Activated T-helper 1 cell treated with anti-CD3 and anti-CD28 coated beads, Interleukin-2, amount 50 U/mL, for 16 hours (primary cell): ENCODE measurements at places on chromosomes 11 and 22.
A peak's percentile ranks its signal among the peaks of the same experiment; 100 is the strongest.

- DNase-seq = peak; percentile 34
Measured at GRCh38 chr11:96012086-96012824, 88.3 kb upstream of the MTMR2 start.

DNA sequence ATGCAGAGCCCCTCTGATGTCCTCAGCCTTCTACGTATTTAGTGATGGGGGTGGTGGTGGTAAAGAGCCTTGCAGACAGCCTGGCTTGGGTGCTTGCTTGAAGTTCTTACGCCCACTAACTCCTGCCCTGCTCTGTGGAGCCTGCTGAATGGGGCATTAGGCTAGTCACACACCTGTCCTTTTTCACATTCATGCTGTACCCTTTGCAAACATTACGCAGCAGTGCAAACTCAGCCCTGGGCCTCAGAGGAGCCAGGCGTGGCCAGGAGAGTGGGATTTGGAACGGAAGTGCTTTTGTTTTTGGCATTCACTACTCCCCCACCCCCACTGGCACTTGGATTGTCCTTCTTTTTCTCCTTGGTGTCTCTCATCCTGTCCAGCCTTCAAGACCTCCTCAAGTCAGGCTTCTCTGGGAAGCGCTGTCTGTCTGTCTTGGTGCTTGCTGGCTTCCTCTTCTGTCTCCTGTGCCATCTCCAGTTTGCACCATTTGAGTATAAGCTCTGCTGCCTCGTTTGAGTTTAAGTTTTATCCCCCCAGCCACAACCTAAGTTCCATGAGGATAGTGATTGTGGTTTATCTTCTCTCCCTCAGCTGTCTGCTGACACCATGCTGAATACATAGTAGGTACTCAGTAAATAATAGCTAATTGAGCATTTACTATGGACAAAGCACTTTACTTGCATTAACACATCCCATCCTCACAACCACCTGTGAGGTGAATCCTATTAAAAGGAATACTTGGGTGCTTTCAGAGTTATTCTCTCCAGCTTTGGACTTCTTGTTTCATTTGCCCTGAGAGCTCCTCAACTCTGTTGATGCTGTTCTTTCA lies 26.7 kb downstream of the ZBTB16 start:
- DNase-seq = no peak

DNA sequence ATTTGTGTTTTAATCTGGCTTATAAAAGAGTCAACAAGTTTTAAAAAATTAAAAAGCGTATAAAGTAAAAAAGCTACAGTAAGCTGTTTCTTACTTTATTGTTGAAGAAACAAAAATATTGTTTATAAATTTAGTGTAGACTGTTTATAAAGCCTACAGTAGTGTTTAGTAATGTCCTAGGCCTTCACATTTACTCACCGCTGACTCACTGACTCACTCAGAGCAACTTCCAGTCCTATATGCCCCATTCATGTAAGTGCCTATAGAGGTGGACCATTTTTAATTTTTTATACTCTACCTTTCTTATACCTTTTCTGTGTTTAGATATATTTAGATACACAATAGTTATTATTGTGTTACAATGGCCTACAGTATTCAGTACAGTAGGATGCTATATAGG lies 12.2 kb downstream of the MPPED2 start:
- no peak for DNase-seq

- DNase-seq = no peak
Measured at GRCh38 chr22:25120761-25121212, 78.9 kb upstream of the CRYBB3 start.

- no peak for DNase-seq
Measured at GRCh38 chr11:34208266-34209135, 103.1 kb downstream of the NAT10 start.

DNA sequence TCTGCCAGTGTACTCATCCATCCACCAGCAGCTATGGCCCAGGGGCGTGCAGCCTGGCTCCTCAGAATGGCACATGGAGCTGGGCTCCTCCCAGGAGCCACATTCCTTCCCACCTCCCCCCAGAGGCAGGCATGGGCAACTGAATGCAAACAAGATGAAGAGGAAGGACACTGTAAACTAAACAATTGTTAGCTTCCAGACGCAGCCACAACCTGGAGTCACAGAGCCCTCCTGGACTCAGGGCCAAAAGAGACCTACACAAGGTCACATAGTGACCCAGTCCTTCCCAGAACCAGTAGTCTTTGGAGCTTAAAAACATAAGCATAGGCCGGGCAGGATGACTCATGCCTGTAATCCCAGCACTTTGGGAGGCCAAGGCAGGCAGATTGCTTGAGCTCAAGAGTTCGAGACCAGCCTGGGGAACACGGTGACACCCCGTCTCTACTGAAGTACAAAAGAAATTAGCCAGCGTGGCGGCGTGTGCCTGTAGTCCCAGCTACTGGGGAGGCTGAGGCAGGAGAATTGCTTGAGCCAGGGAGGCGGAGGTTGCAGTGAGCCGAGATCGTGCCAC lies 30.7 kb upstream of the CLDN5 start:
- DNase-seq = no peak

DNA sequence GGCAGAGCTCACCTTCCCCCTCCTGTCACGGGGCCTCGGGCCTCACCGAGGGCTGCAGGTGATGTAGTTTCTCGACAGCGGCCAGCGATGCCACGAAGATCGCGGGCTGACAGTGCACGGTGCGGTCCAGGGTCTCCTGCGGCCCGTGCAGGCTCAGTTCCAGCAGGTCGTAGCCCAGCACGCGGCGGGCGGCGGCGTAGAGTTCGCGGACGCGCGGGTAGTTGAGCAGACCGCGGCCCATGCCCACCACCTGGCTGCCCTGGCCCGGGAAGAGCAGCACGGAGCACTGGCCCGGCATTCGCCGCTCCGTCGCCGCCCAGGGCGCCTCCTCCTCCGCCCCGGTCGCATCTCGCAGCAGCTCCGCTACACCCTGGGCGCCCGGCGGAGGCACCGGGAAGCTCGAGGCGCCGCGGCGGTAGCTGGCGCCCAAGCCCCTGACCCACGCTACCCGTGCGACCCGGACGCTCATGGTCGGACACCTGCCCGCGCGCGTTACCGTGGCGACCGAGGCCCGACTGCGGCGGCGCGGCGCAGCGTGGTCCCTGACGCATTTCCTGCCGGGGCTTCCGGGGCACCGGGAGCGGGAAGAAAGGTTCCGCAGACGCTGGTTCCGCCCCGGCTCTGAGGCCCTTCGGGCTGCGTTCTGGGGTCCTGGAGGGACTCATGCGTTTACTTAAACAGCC lies at the start of gene MCAT:
Gene MCAT, minus strand, starts transcription at position 519 of the 683 bp plus-strand sequence. Its CDS starts 50 bp downstream, at position 469.
- DNase-seq = peak; percentile 71

DNA sequence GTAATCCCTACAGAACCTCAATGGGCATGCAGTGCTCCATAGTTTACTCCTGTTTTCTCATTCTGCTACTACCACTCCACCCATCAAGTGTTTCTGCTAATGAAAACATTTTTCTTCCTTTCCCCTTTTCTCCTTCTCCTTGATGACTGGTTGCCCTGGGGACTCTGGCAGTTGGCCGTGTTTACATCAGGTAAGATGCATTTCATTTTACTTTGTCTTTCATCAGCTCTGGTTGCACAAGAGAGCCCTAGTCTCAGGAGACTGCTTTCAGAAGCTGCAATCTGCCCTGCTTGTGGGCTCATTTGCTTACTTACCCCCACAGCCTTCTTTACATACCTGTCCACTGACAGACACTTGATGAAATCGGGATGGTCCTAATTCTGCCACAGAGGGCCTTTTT lies 19.6 kb upstream of the LIMK2 start:
- no peak for DNase-seq

DNA sequence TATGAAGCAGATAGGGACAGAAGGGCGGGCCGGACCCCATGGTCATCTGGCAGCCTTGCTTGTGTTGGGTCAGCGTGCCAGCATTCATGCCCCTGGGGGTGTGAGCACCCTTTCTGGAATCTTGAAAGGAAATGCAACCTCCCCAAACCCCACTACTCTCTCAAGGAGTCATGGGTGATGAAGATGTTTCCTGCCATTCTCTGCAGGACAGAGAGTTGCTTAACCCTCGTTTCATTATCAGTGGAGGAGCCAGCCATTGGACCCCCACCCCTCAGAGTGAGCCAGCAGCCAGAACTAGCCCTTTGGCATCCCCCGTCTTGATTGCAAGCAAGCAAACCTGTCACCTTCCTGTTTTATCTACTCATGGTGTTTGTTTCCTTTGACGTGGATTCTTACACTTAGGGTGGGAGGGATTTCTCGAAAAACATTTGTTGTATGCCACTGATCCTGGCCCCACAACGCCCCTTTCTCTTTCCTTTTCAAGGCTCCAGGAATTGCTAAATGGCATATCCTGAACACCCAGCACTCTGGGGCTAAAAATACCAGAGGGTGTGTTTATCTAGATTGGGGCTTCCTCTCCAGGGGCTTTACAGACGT lies 258.3 kb downstream of the ETS1 start:
- DNase-seq = no peak

DNA sequence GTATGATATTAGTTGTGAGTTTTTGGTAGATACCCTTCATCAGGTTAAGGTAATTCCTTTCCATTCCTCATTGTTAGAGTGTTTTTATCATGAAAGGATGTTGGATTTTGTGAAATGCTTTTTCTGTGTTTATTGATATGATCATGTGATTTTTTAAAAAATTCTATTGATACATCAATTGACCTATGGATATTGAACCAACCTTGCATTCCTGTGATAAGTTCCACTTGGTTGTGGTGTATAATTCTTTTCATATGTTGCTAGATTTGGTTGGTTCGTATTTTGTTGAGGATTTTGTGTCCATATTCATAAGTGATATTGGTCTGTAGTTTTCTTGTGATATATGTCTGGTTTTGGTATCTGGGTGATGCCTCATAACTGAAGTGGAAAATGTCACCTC lies 6.7 kb downstream of the ANKRD13D start:
- DNase-seq = no peak

DNA sequence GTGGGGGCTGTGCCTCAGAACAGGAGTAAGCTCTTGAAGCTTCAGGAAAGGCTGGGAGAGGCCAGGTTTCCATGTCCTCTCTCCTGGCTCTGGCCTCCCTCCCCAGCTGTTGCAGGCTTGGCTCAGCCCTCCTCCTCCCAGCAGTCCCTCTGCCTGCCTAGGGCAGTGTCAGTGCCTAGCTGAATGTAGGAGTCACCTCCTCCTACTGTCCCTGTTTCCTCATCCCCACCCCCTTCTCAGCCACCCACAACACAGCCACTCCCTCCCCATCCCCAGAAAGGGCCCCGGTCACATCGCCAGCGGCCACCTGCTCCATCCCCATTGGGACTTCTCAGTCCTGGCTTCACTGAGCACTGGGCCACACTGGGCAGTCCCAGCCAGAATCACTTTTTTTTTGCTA lies 2.9 kb upstream of the FBLN1 start:
- no peak for DNase-seq

DNA sequence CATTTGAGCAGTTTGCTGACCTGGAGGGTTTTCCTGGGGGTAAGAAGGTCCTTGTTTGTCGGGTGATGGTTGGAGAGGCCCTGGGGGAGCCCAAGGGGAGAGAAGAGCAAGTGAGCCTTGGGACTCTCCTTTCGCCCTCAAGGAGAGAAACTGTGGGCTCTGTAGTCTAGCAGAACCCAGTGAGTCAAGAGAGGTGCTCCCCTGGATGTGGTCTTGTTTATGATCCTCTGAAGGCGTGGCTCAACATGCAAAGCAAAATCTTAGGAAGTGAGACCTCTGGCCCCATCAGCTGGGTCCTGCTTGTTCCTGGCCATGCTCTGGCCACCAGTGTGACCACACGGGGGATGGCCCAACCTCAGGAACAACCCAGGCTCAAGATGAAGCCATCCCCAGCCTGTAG lies 66.5 kb upstream of the ALX4 start:
- DNase-seq = no peak

DNA sequence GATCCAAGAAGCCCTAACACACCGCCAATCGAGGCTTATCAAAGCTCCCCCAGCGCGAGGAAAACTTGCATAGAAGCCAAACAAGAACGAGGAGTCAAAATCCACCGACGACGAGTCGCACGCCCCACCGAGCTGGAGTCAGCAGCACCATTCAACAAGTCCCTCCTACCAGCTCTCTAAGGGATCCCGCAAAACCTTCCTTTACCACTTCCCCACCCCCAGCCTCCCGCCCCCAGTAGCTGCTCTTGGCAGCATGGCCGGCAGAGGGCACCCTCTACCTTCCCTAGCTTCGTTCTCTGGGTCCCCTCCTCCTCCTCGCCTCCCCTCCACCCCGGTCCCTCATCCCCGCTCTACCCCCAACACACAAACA lies 1.4 kb downstream of the BDNF start:
- DNase-seq = peak; percentile 17

GRCh38 chr11:70763606-70764005 lies 365.3 kb downstream of the CTTN start:
- DNase-seq = no peak

GRCh38 chr11:82733444-82734119 lies at the start of gene FAM181B:
TSS of gene FAM181B (minus strand) at chr11:82733864. CDS start at chr11:82733729, 135 bp downstream.
- no peak for DNase-seq

DNA sequence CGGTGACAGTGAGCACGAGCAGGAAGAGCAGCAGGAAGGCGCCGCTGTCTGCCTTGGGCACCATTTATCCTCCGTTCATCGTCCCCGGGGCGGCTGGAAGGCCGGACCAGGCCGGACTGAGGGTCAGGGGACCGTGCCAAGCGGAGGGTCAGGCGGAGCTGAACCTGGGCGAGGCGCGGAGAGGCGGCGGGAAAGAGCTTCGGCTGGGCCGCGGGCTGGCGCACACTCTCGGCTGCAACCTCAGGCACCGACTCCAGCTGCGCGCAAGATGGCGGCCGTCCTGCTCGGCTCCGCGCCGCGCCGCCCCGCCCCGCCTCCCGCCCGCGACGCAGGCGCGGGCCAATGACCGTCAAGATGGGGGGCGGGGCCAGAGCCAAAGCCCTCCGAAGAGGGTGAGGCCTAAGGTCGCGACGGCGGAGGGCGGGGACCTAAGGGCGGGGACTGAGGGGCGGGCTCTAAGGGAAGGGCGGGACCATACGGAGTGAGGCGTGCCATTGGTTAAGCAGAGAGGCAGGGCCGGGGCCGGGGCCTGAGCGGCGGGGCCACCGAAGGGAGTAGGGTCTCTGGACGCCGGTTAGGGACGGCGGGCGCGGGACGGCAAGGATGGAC lies at the start of gene DGCR2:
Gene DGCR2, minus strand, starts transcription at position 270 of the 609 bp plus-strand sequence. Its CDS starts 206 bp downstream, at position 64.
- peak; percentile 95 for DNase-seq

DNA sequence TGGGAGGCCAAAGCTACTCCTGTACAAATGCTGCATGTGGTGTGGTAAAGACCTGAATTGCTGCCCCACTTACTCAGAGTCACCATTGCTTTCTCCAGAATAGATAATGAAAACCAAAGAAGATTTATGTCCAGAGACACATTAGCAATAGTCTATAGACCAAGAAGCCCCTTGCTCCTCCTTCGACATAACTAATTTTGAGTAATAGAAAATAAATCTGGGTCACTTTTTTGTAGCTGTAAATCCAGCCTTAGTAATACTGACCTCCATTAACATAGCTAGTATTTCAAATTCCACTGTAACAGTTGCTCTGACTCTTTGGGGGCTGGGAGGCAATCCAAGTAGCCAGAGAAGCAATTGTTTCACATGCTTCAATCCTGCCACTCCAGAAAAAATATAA lies 145.9 kb downstream of the MAML2 start:
- DNase-seq = no peak

DNA sequence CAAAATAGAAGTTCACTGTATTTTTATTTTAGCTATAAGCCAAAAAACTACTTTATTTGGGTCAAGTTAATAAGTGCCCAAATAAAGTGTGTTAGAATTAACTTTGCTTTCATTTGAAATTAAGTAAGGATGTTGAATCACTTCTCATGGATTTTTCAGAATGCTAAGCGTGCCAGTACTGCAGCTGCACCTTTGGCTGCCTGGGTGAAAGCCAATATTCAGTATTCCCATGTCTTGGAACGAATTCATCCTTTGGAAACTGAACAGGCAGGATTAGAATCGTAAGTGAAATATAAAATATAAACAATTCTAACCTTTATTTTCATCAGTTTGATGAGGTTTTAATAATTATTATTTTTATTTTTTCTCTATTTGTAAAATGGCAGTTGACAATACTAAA lies 113.6 kb downstream of the DYNC2H1 start:
- no peak for DNase-seq

- DNase-seq = no peak
Measured at GRCh38 chr11:61103851-61104423, 1.6 kb downstream of the CD5 start.
